CMK (cell line): ENCODE measurements at places on chromosomes 11 and 22.

GRCh38 chr11:110951037-110951949, 239.1 kb upstream of the ARHGAP20 start:
- no peak for DNase-seq

- no peak for DNase-seq
These were observed 13.5 kb upstream of the TUB start for GRCh38 chr11:8067567-8067928.

GRCh38 chr11:42054351-42054900, 595.0 kb upstream of the LRRC4C start:
- DNase-seq = no peak

- DNase-seq = no peak
These were observed 251.8 kb upstream of the KIRREL3 start for GRCh38 chr11:127252321-127252720.

GRCh38 chr11:26037716-26038115, 294.2 kb upstream of the ANO3 start:
- DNase-seq = no peak

GRCh38 chr11:123479048-123479837, 49.2 kb downstream of the GRAMD1B start:
- DNase-seq = no peak

GRCh38 chr11:67178421-67178820, 59.4 kb downstream of the KDM2A start:
- no peak for DNase-seq

GRCh38 chr11:122441666-122442035, 213.9 kb upstream of the UBASH3B start:
- DNase-seq = no peak

DNA sequence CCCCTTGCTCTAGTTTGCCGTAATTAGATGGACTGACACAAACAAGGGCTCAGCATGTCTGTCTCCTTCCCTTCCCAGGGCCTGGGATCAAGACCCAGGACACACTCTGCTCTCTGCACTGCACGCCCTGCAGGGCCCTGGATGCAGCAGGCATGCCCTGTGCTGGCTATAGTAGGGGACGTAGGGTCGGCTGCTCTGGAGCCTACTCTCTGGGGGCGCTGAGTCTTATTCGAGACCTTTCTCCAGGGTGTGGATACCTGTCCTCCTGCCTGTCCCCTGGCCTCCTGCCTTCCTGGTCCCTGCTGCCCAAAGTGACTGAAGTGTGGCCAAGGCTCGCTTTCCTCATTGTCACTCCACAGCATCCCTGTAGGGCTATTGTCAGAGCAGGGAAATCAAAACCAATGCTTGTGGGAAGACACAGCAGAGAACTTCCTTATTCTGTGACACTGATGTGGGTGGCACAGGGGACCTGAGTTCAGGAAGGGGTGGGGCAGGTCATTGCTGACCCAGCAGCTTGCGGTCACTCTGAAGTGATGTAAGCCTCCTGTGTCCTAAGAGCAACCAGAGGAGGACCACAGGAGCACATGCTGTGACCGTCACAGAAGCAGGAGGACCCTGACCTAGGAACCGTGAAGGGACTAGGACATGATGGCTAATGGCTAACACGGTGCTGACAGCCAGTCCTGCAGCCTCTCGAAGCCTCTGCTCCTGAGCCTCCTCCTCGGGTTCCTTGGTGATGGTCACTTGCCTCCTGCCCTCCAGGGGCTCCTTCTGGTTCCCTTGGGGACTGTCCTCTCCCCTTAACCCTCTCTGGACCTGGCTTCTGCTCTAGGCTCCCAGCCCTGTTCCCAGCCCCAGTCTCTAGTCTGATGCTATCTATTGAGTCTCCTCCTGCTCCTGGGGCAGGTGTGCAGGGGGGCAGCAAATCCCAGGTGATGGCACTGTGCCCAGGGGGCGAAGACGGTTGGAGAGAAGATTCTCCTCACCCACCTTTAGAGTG, 10.3 kb downstream of the APOBEC3A start:
- DNase-seq = peak; percentile 50

GRCh38 chr11:59243633-59244032, 30.9 kb upstream of the MPEG1 start:
- DNase-seq = no peak

- DNase-seq = no peak
These were observed 5.4 kb downstream of the SLC25A45 start for GRCh38 chr11:65377036-65377435.

DNA sequence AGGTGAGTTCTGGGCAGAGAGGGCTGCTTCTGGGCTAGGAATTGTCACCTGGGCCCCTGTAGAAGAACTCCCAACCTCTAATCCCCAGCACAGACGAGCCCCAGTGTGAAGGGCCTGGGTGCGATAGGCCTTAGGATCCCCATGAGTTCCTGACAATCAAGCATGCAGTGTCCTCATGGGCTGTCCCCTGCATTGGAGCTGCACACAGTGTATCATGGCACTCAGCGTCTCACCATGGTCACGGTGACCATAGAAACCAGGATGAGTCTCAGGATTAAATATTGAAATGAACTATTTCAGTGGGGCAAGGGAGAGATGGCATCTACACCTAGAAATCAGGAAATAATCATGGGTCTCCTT, 292 bp downstream of the SCGB2A1 start:
- DNase-seq = no peak

DNA sequence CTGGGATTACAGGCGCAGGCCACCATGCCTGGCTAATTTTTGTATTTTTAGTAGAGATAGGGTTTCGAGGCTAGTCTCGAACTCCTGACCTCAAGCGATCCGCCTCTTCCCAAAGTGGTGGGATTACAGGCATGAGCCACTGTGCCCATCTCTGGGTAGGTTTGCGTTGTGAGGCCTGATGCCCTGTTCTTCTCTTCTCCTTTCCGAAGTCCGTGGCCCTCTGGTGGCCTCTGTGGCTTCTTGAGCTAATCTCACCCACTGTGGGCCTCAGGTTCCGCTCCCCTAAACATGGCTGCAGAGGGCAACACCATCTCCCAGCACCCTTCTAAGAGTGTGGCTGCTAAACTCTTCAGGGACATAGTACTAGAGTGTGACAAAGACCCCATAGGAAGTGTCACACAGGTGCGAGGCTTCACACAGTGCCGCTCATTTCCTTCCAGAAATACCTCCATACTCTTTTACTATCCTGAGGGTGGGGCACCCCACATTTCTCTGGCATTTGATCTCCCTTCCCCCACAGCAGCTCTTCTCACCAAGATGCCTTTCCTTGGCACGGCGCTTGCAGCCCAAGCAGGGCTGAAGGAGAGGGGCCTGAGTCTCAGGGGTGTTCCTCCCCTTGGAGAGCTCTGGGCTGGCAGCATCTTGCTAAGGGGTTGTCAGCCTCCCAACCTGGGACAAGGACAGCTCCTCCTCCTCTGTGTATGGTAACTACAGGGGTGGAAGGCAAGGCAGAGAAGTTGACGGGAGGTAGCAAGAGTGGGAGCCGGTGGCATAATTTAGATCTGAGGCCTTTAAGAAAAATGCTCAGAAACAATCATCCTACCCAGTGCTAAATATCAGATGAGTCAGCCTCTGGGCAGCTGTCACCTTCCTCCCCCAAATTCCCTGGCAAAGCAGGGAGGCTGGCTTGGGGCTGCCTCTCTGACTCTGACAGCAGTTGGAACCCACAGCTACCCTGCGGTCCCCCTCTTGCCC, 6.1 kb downstream of the THY1 start:
- DNase-seq = no peak

- DNase-seq = no peak
These were observed 33.5 kb upstream of the RASL10A start for GRCh38 chr22:29348956-29349355.

GRCh38 chr11:763073-763463, 14.2 kb downstream of the GATD1 start:
- no peak for DNase-seq

GRCh38 chr11:93942176-93942575, 79.0 kb upstream of the HEPHL1 start:
- no peak for DNase-seq

DNA sequence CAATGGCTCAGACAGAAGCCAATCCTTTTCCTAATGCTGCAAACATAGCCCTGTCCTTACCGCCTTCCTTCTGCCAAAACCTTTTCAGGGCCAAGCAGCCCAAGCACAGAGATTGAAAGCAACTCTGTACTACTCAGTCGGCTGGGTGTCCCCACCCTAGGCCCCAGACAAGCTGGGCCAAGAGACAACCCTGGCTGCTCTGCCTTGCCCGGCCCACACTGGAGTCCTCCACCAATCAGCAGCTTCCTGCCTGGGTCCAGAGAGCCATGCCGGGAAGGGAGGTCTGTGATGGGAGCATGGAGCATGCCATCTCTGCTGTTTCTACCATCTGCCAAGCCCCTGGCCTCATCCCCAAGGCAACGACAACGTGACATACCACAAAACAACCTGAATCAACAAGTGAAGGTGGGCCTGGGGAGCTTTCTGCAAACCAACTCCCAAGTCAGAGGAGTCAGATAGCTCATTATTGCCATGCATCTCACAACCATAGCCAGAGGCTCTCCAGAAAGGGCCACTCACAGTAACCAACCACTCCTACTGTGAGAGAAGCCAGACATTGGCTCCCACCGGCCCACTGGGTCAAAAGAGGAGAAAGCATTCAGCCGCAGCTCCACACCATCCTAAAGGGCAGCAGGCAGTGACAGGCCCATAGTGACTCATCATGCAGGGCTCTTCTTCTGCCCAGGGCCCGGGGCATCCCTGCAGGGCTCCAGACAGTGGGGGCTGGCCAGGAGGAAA, 18.2 kb downstream of the PATZ1 start:
- no peak for DNase-seq

DNA sequence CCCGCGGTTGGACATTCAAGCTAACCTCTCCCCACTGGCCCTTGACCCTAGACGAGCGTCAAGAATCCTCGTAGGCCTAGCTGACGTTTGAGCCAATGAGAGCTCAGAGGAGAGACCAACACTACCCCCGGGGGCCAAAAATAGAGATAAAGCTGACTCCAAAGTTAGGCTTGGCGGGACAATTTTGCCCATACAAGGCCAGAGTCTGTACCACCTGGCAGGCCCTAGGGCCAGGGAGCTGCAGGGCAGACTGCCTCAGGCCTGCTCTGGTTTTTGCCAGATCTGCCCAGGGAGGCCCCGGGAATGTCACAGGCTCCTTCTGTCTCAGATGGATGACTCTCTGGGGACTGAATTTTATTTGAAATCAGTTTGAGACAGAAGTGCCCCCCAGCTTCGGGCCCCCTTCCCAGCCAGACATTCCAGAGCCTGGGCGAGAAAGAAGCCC, 40.8 kb upstream of the ACCSL start:
- no peak for DNase-seq

DNA sequence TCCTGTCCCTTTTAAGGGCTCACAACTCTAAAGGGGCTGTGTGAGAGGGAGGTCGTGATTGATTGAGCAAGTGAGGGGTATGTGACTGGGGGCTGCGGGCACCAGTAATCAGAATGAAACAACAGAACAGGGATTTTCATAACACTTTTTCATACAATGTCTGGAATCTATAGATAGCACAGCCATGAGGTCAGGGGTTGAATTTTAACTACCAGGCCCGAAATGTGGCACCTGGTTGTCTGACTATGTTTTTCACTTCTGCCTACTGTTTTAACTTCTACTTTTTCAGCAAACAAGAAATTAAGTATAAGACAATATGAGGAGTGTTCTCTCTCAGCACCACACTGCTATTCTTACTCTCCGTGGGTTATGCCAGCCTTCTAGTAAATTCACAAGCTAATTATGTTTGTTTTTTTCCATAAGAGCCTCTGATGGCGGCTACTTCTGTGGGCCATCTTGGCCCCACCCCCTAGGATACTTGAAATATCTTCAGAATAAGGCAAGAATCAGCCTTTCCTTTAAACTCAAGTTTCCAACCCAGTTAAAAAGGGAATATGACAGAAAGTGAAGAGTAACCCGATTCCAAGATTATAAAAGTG, 552.8 kb upstream of the CHORDC1 start:
- no peak for DNase-seq

DNA sequence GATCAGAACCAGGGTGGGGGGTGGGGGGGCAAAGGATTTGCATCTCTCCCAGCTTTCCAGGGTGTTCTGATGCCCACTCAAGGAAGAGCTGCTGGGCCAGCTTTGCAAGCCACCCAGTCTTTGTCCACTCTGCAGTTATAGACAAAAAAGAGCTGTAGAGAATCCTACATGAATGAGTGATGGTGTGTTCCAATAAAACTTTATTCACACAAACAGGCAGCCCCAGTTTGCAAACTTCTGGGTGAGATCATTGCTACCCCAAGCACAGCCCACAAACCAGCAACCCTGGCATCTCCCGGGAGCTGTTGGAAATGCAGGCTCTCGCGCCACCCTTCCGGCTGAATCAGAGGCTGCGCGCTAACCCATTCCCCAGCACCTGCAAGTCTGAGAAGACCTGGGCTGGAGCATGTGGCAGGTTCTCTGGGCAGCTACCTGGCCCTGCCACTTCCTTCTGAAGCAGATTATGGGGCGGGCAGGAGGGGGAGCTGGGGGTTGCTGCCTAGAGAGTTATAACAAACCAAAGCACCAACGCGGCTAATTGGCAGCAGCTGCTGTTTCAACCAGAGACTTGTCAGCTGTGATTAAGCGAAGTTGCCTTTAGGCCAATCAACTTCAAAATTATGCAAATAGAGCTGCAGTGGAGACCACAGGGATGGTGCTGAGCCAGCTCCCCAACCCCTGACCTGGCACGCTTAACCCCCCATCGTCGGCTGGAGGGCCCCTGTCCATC, 3.8 kb upstream of the SHISAL1 start:
- DNase-seq = no peak

GRCh38 chr11:12408156-12408770, 30.9 kb downstream of the PARVA start:
- no peak for DNase-seq

DNA sequence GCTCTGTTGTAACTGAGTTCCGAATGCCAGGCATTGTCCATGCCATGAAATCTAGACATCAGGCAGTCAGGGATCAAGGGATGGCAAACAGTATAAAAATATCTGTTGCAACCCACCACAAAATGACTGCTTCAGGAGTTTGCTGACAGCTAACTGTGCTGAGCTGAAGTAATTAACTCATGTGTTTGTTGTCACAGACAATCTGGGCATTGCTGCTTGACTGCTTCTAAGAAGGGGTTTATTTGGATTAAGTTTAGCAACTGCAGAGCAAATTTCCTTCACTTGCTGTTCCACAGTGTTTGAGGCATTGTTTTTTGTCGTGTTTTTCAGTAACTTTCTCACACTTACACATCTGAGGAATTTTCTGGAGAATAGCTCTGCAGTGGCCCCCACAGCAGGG, 30.4 kb downstream of the BSX start:
- no peak for DNase-seq

- DNase-seq = no peak
These were observed 18.8 kb downstream of the MB start for GRCh38 chr22:35598396-35598710.

DNA sequence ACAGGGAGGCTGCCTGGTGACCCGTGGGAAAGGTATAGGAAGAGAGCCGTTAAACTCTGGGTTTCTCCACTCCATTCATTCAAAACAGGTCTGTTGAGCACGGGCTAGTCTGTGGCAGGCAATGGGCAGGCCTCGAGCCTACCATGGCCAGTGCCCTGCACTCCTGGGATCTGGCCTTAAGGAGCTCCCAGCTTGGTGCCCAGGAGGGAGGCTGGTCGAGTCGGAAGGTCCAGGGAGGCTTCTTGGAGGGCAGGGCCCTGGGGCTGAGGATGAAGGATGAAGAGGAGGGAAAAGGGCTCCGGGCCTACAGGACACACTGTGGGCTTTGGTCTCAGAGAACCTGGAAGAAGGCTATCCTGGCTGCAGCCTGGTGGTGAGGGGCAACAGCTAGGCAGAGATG, 41.9 kb upstream of the MN1 start:
- DNase-seq = no peak
